ENCODE measurements at places on chromosomes 12 and 14.

GRCh38 chr12:52581066-52581465 lies 7.4 kb upstream of the KRT74 start:
- no peak for DNase-seq

- no peak for DNase-seq
These were observed 55.8 kb upstream of the GALNT9 start for GRCh38 chr12:132384916-132385774.

DNA sequence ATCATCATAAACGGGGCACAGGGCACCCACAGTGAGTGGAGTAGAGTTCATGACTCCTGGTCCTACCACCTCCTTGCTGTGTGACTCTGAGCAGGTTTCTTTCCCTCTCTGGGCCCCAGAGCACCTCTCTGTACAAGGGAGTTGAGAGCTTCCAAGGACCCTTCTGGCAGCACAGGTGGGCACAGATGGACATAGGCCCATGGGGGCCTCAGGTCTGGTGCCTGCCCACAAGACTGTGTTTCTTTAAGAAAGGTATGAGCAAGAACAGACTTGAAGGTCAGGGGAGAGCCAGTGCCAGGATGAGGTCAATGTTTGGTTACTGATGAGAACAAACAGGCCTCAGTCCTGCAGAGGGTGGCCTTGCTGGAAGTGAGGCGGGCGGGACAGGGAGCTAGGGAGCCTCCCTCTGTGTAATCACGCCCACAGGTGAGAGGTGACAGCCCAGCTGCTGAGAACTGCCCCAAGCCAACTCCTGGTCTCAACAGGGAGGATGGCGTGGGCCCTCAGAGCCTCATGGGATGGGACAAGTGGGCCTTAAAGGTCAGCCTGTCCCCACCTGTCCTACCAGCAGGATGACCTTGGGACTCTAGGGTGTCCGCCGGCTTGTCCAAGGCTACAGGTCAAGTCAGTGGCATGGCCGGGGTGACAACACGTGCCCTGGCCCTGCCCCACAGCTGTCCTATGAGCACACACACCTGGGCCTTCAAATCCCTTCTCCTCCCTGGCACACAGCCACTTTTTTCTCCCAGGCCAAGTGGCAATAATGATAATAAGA lies 49.1 kb downstream of the CCDC85C start:
- no peak for DNase-seq

GRCh38 chr12:106986625-106987389 lies at the start of gene MTERF2:
Gene MTERF2, minus strand, starts transcription at chr12:106987146. Its CDS starts 8,432 bp downstream, at chr12:106978714.
- DNase-seq, result peak; percentile 68

- no peak for DNase-seq
These were observed 4.8 kb downstream of the NDUFA9 start for GRCh38 chr12:4653691-4654090.

DNA sequence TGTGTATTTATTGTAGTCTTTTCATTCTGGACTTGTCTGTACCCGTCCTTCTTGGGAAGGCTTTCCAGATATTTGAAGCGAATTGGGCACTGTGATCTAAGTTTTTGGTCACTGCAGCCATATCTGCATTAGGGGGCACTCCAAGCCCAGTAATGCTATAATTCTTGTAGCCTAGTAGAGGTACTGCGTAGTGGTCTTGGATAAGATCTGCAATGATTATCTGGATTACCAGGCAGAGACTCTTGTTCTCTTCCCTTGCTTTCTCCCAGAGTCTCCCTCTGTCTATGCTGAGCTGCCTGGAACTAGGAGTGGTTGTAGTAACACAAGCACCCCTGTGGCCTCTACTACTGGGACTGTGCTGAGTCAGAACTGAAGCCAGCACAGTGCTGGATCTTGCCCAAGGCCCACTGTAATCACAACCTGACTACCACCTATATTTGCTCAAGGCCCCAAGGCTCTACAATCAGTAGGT lies 30.0 kb downstream of the SLC38A2 start:
- DNase-seq, result no peak

DNA sequence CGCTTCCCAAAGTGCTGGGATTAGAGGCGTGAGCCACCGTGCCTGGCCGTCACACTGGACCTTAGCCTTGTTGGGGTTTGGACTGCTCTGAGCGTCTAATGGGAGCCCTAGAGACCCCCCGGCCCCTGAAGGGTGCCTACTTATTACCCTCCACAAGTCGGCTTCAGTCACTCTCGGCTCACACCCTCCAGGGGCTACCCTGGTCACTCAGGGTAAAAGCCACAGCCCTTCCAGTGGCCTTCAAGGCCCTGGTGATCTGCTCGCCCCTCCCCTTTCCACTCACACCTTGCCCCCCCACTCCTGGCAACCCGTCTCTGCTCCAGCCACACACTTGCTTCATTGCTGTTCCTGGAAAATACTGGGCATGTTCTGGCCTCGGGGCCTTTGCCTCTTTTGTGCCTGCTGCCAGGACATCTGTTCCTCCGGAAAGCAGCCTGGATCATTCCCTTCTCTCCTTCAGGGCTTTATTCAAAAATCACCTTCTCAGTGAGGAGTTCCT lies 3.6 kb upstream of the MORN3 start:
- DNase-seq, result no peak

DNA sequence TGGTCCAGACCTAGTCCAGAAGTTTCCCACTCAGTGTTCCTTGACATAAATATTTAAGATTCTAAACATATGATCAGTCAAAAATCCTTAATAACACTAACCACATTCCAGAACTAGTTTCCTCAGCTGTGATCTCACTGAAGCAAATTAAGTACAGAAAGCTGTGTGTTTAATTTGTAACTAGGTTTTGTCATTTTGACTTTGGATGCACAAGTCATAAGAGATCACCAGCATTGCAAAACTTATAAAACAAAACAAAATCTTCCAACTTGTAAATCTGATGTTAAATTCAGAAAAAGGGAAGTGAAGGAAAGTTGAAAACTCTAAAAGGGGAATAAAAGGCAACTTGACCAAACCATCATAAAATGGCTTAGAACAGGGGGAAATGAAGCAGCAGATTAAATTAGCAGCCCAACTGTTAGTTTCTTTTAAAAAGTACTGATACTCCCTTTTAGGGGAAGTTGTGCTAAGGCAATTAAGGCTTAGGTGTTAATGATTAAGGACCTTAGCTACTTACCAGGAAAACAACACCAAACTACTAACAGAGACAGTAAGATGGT lies 56.6 kb downstream of the SH2B3 start:
- no peak for DNase-seq

DNA sequence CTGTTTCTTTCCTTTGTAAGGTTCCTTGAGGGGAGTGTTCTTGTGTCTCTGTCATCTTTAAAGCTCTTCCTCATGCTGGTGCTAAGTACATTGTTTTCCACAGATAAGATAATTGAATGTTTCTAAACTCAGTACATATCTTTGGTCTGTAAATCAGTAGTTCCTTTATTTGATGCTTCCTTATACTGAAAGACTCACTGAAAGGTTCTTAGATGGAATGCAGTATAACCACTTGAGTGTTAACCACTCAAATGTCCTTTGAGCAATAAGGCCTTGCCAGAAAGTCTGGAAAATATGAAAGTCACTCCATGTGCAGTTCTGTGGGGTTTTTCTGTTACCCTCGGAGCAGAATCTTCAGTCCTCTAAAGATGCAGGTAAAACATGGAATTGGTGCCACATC lies 23.0 kb upstream of the RNU6-8 start:
- DNase-seq, result no peak

- no peak for DNase-seq
These were observed 263.8 kb downstream of the DIO2 start for GRCh38 chr14:79947440-79948054.

DNA sequence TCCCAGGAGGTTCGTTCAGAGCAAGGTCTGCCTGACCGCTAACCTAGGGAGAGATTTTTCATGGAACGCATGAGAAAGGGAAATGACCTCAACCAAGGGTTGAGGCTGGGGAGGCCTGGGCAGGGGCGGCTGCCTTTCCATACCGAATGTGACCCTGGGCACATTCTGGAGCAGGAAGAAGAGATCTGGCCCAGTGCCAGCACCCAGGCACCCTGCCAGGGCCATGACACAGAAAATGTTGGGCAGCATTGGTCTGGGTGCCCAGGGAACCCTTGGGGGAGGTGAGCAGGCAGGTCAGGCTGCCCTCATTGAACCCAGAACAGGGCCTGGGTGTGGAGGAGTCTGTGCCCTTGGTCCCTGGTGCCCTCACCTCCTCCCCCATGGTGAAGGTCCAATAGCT lies 106.8 kb downstream of the CALM1 start:
- DNase-seq, result no peak

- DNase-seq, result no peak
These were observed 20.6 kb downstream of the PRPF39 start for GRCh38 chr14:45104561-45104960.

DNA sequence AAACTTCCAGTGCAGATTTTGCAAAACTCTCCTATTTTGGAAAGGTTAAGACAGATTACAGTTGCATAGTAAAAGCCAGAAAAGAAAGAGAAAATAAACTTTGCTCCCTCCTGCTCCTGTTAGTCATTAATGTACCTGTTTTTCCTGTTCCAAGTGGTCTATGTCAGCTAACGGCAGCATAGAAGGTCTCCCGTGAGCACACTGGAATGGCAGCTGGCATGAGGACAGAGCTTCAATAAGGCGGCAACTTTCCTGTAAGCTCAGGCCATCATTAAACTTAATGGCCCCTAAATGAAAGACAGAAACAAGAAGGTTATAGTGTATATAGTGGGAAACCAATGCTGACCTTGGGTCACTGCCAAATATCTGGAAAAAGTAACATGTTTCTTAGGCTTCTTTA lies 16.0 kb downstream of the EIF2B2 start:
- DNase-seq, result no peak

GRCh38 chr14:22634233-22634900 lies 9.8 kb downstream of the OR6J1 start:
- no peak for DNase-seq

DNA sequence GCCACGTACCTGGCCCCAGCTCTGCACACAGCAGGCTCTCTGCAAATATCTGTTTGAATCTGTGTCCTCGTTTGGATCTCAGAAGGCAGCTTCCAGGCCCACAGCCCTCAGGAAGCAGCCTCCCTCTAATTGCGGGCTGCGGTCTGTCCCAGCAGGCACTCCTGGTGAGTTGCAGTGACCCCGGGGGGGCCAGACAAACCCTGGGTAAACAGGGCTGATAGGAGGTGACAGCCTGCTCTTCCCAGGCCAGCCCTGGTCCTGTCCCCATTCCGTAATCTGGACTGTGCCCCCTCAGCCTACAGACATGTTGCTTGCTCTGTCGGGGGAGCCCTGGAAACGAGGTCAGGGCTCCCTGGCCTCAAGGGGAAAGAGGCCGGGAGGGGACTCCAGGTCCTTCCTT lies 2.0 kb downstream of the FOXN4 start:
- DNase-seq, result no peak

GRCh38 chr14:95095996-95096395 lies 61.3 kb downstream of the DICER1 start:
- no peak for DNase-seq

- DNase-seq, result no peak
These were observed 34.2 kb downstream of the MOAP1 start for GRCh38 chr14:93150227-93151208.

DNA sequence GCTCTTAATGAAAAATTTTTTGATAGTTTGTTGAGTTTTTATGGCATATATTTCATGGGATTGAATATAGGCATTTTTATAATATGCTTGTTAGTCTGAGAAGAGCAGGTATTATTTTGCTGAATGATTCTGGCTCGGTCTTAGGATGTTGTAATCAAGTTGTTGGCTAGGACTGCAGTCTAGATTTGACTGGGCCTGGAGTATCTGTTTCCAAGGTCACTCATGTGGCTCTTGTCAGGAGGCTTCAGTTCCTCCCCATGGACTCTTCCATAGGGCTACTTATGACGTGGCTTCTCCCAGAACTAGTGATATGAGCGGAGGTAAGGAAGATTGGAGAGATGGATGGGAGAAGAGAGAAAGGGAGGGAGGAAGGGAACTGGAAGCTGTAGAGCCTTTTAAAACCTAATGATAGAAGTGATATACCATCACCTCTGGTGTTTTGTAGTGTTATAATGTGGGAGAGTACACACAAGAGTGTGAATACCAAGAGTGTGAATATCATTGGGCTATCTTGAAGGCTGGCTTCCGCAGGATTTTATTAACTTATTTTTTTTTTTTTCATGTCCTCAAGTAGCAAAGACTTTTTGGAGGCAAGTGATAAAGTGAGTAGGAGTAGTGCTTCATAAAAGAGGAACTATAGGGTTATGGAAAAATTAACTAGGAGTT lies 4.4 kb downstream of the MNAT1 start:
- DNase-seq, result no peak

GRCh38 chr12:19412844-19413243 lies 26.4 kb upstream of the AEBP2 start:
- DNase-seq, result no peak

DNA sequence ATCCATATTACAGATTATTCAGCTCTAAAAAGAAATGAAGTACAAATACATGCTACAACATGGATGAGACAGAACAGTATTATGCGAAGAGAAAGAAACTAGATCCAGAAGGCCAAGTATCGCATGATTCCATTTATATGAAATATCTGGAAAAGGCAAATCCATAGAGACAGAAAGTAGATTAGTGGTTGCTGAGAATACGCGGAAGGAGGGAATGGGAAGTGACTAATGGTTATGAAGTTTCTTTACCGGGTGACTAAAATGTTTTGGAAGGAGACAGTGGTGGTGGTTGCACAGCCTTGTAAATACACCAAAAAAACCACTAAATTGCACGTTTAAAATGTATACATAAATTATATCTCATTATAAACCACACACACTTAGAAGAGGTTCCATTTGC lies 12.5 kb downstream of the PRDM4 start:
- DNase-seq, result no peak

GRCh38 chr12:75488553-75488952 lies 8.0 kb downstream of the GLIPR1 start:
- DNase-seq, result no peak
